ENCODE measurements at places on chromosomes 6 and 20.

GRCh38 chr6:74768120-74768519, 437.7 kb downstream of the COL12A1 start:
- DNase-seq, result no peak

DNA sequence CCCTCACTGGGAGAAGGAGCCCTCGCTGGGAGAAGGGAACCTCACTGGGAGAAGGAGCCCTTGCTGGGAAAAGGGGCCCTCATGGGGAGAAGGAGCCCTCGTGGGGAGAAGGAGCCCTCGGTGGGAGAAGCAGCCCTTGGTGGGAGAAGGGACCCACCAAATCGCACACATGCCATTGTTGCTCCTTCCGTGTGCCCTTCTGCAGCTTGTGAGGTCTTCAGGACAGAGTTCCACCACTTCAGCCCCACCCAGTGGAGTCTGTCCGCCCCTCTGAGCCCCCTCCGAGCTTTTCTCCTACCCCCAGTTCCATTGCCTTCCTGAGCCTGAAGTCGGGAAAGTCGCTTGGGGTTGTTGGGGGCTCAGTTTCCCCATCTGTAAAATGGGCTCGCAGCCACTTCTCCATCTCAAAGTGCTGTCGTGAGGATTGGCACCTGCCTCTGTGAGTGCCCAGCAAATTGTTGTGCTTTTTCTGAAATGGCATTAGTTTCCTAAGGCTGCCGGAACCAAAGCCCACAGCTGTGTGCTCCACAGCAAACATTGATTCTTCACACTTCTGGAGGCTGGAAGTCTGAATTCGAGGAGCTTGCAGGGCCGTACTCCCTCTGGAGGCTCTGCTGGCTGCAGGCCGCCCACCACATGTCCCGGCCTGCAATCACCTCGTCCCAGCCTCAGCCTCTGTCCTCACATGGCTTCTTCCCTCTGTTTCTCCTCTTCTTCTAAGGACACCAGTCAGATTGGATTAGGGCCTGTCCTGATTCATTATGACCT, 124.7 kb upstream of the PMEPA1 start:
- no peak for DNase-seq

DNA sequence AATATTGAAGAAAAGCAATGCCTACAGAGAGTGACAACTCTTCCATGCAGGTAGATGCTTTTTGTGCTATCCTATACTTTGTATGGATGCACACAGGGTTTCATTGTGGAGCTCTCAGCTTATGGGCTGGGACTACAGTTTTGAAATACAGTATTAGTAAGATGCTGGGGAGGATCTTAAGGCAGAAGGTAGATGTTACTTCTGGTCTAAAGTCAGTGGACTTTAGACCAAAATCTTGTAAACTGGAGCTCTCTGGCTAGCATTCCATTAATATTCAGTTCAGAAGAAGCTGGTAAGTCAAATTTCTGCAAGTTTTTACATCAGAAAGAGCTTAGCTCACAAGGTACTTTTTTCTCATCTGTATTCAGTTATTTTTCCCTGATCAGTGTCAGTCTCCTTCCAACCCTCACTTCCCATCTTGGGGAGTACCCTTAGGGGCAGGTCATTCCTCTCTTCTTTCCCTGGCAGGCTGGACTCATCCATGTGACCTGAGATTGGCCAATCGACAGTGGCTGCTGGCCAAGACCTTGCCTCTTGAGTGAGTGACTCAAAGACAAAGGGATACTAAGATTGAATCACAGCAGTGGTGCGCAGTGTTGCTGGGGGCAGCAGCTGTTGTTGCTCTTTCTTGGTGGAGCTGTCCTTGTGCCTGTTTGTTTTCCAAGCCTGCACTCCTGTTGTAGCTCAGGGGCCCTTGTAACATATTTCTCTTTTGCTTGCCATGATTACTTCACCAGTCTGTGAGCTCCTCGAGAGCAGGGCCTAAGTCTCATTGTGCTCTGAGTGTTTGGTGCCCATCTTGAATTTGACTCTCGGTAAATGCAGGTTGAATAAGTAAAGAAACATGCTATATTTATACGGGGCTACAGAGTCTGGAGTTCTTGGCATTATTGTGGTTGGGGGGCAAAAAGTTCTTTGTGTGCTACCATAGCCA, 2.8 kb upstream of the PHF20 start:
- DNase-seq, result no peak

- DNase-seq, result no peak
Observed at GRCh38 chr6:14379568-14379967, 262.0 kb downstream of the CD83 start.

- DNase-seq, result no peak
Observed at GRCh38 chr6:135036731-135037420, 17.7 kb downstream of the HBS1L start.

DNA sequence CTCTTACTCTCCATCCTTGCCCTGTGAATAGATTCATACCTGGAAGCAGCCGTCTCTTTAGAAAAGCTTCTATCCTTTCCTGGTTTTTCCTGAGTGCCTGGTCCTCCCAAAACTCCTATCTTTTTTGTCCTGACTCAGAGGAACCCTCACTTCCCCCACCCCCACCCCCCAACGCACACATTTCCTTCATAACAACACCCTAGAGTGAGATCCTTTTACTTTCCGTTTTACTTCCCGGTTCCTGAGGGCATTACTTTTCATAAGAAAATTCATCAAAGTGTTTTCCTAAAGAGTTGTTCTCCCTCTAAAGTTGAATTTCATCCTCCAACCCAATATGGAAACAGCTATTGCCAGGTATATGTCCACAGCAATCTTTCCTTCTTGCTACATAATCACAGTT, 327.0 kb downstream of the NRN1 start:
- no peak for DNase-seq

DNA sequence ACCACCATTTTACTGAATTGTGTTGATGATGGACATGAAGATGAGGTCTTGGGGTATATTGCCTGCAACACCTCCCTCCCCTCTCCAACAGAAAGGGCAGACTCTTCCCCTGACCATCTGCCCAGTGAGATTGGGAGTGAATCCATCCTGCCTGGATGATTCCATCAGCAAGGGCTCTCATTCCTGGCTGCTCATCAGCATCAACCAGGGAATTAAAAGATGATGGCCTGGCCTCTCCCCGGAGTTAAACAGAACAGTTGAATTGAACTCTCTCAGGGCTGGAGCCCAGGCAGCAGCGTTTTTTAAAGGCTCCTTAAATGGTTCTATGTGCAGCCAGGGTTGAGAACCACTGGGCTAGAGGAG, 14.6 kb upstream of the MRPS18A start:
- DNase-seq, result no peak

DNA sequence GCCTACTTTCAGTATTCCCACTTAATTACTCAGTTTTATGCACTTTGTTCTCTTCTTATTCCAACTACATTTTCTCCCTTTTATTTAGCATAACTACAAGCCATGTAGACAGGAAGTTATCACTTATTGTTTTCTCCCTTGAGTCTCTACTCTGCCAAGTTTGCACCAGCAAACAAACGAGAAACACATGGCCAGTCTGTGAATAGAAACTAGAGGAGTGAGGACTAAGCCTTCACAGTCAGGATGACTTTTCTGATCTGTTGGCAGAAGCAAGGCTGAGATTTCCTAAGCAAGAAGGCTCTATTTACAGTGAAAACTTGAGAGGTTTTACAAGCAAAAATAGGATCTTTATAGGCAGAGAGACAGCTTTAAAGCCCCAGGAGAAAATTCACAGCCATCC, 69.8 kb upstream of the TINAG start:
- DNase-seq, result no peak

- DNase-seq, result no peak
Observed at GRCh38 chr6:82365016-82365795, 1.6 kb downstream of the TPBG start.

DNA sequence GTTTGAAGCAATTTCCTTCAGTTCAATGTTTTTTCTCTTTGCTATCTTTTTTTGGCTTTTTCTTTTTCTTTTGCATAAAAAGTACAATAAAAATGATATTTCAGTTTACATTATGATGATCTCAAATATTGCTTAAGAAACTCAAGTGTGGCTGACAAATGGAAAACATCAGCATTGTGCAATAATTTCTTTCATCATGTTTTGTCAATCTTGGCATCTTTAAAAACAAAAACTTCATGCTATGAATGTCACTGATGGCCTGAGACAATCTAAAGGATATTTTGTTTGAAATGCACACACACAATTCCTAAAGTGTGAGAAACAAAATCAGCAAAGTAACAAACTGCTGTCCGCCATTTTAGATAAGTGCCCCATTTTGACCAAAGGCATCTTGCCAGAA, 13.9 kb upstream of the MTCL3 start:
- no peak for DNase-seq

DNA sequence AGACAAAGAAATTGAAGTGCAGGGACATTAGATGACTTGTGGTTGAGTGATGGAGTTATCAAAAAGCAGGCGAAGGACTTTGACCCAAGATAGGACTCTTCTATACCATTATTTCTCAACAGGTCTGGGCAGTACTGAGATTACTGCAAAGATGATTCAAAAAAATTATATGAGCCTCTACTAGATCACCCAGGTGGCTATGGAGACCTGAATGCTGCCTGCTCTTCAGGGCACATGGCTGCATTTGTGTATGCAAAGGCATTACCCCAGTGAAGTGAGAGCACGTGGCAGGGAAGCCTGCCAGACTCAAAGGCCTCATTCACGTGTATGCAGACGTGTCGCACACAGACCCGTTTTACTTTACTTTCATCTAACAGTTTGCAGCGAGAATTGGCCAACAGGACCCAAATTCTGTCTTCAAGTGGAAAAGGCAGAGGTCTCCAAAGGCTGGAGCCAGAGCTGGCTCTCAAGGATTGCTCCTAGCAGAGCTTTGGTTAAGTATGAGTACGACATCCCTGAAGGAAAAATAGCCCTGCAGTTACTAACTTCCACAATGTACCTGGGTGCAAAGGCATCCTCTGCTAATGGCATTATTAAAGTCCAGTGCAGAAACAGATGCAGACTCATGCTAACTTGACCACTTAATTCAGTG, 113.8 kb upstream of the ARMC2 start:
- no peak for DNase-seq

- DNase-seq, result no peak
Observed at GRCh38 chr6:16730738-16731477, 30.4 kb downstream of the ATXN1 start.

DNA sequence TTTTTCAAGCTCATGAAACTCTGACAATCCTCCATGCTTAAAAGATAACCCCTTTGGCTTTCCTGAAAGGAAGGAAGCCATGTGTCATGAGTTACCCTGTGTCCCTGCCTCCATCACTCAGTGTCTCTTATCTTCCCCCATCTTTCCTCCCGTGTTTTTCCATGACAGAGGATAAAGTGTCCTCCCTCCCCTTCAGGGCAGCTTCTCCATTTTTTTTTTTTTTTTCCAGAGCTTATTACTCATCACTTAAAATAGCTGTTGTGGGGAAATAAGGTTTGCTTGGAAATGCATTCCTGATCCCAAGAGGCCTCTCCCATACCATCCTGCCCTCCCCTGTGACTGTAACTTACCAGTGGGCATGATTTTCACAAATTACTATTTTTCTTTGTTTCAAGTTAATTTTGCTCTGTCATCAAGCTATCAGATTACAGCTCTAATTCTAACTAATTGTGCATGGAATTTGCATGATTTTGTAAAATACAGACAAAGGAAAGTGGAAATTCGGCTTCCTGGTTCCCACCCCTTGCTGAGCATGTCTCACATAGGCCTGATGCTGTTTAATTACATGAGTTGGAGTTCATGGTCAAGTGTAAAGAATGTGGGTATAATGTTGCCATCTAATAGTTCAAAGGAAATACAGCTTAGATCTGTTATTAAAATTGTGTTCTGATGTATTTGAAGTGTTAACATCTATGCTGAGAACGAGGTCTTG, 614.5 kb upstream of the FLRT3 start:
- no peak for DNase-seq

DNA sequence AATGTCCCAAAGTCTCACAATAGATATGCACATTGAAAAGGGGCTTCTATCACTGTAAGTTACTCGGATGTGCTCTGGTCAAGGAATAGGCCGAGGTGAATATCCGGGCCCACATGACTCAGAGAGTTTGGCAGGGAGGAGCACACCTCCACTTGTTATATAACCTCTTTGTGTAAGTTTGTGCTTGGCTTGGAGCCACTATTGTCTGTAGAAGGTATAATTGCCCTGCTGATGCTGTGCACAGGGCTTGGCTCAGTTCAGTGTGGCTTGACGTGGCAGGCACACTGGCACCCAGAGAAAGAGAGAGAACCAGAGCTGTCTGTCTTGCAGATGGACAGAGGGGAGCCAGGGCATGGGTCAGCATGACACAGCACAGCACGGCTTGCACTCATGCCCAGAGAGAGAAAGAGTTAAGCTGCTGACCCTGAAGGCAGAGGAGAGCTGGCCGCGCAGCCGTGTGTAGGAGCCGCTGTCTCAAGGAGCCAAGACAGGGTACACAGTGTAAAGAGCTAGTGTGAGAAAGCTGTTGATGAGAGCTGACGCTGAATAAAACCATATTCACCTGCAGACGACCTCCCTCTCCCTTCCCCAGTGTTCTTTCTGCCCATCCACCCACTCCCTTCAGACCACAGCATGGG, 482.5 kb downstream of the C6orf118 start:
- no peak for DNase-seq

DNA sequence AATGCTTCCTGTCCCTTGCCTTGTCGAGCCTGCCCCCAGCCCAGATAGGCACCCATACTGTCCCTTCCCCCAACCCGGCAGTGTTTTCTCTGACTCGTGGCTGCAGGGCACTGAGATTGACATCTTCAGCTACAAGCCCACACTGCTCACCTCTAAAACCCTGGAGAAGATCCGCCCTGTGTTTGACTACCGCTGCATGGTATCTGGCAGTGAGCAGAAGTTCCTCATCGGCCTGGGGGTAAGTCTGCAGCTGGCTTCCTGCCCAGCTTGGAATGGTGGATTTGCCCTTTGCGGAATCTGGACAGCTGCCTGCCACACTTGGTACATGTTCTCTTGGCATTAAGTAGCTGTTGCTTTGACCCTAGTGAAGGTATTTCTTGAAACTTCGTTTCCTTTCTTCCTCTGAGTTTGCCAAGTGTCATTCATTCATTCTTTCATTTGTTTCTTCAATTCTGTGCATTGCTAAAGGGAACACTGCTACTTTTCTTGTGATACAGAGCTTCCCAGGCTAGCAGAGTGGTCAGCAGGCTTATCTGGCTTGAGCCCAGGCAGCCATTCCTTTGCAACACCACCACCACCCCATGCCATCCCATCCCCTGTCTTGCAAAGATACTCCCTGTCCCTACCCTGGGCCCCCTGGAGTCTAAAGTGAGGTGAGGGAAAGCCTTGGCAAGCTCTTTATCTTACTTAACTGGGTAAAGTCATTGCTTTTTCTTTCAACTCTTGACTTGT, 26.2 kb downstream of the CCDC167 start:
- DNase-seq, result no peak

- no peak for DNase-seq
Observed at GRCh38 chr6:170019818-170020583, 268.6 kb downstream of the ERMARD start.

All from stimulated activated CD4-positive, alpha-beta T cell treated with anti-CD3 and anti-CD28 coated beads, Interleukin-1b, Interleukin-23, amount 100 ng/mL, for 24 hours (primary cell).